ENCODE measurements at places on chromosomes 7 and 10.

DNA sequence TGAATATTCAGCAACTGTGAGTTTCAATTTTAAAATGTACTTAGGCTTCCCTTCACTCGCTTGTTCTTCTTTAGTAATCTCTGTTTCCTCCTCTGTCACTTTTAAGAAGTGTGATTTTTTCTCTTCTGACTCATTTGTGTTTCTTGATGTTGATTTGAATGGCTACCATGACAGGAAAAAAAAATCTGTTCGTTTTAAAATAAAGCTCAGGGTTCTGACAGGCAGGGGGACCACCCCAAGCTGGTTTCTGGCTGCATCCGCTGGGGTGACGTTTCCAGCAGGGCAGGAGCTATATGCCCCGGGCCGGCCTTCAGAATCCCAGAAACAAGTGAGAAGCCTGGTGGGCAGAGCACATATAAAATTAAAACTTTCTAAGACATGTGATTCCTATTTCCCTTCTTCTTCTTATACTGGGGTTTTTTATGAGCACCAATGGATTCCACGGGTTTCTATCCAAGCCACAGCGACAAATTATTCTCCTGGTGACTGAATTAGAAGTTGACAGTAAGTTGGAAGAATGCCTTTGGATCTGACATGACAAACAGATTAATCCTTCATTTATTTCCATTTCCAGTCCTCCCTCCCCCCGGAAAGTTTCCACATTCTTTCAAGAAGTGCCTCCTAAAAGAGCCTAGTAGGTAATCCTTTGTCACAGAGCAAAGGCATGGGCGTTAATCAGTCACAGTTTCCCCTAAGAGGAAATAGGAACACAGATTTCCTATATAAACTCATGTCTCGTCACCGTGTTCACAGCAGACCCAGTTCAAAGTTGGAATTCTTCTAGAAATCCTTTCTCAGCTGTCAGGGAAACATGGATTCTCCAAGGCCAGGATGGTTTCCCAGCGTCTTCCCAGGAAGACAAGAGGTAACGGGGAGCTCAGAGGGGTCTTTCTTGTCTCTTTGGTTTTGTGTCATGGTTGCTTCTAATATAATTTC lies 79.9 kb downstream of the PTPRE start:
- DNase-seq: no peak

- no peak for DNase-seq
These were observed 20.5 kb downstream of the FBH1 start for GRCh38 chr10:5910323-5911100.

- no peak for DNase-seq
These were observed 377.2 kb downstream of the PARD3 start for GRCh38 chr10:34437906-34438305.

DNA sequence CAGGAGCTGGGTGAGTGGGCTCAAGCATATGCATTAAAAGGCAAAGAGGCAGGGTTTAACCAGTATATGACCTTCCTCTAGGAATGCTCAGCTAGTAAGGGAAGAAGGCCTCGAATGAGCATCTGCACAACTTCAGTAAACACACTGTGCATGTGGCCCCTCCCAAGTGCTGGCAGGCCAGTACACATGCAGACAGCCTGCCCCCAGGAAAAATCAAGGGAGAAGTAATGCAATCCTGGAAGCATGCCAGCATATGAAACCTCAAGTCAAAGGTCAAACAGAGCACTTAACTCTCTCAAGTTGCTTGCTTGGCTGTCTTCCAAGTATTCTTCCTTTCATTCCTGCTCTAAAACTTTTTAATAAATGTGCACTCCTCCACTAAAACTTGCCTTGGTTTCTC lies 208.4 kb downstream of the ACTR3B start:
- DNase-seq: no peak

GRCh38 chr7:112648781-112649180 lies 141.4 kb downstream of the TMEM168 start:
- no peak for DNase-seq

DNA sequence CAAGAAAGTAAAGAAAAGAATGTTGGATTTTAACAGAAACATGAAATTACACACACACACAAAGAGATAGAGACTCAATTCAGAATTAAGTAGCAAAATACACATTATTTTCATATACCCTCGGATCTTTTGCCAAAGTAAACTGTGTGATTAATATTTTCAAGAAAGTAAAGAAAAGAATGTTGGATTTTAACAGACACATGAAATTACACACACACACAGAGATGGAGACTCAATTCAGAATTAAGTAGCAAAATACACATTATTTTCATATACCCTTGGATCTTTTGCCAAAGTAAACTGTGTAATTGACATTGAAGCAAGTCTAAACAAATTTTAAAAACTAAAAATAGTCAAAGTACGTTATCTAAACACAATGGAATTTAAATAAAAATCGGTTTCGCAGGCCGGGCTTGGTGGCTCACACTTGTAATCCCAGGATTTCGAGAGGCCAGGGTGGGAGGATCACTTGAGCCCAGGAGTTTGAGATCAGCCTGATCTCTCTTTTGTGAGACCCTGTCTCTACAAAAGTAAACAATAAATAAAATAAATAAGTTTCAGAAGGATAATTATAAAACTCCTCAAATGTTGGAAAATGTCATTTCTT lies 337.3 kb upstream of the MAGI2 start:
- DNase-seq: no peak

DNA sequence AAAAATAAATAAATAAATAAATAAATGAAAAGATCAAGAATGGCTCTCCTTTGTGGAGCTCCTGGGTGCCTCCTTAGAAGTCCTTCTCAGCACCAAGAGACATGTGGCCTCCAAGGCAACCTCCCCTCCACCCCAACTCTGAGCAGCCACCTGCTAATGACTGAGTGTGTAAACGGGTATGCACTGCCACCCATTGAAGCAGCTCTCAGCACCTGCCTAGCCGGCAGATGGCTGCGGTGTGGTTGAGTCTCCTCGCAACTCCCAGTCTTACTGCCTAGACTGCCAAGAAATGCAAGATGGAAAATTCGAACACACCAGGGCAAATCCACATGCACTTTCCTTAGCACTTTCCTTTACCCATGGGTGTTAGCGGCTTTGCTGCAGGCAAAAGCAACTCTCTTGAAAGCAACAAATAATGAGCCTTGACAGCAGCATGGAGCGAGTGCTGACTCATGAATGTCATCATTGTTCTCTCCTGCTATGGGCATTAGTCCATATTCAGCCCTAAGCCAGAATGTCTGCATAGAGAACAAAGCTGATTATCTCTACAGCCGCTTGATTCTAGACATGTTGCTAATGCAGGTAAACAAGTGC lies 913.9 kb upstream of the AUTS2 start:
- DNase-seq: no peak

DNA sequence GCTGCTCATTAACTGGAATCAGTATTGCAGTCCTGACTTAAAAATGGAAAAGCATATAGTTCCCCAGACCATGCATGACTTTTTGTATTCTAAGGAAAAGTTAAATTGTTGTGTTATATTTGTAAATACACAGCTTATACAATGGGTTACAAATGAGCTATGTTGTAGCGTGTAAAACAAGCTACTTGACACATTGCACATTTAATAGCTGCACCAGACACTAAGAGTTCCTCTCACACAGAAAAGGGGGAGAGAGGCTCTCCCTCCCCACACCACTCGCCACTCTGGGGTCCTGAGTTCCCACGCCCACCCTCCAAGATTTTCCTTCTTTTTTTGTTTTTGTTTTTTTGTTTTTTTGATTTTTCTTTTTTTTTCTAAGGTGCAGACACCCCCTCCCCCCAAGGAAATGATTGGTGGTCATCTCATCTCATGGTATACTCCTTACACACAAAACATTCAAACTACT lies 6.3 kb downstream of the KLF6 start:
- DNase-seq: no peak

- no peak for DNase-seq
These were observed 9.5 kb downstream of the CYREN start for GRCh38 chr7:135160858-135161653.

DNA sequence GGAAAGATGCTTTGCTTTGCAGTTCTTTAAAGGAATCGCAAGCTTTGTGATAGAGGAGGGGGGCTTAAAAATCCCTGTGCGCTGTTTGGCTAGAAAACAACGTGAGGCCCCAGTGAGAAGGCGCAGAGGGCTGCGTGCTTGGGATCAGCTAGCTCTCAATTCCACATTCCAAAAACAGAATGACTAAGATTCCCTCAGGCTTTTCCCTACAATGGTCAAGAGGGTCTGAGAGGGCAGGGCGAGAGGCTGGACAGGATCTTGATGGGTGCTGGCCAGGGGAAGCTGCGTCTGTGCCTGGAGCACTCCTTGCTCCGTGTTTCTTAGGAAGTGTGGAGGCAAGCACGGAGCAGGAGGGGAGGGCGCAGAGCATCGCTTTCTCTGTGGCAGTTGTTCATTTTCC lies 72.1 kb upstream of the INHBA start:
- DNase-seq: no peak

DNA sequence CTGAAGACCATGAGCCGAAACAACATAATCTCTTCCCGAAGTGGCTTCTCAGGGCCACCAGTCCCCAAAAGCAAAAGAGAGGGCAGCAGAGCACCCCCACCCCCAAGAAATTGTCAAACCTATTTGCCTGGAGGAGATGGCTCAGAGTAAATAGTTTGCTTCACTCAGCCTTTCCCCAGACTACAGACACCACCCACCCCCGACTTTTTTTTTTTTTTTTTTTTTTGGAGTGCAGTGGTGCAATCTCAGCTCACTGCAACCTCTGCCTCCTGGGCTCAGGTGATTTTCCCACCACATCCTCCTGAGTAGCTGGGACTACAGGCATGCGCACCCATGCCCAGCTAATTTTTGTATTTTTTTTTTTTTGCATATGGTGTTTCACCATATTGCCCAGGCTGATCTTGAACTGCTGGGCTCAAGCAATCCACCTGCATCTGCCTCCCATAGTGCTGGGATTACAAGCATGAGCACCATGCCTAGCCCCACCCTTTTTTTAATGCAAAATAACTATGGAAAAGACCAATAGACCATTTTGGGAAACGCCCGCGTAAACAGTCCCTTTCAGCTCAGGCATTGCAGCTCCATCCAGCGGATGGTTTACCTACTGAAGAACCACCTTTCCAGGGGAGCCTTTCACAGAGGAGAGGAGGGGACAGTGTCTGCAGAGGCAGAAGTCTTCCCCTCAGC lies 9.7 kb downstream of the ZMIZ1 start:
- no peak for DNase-seq

DNA sequence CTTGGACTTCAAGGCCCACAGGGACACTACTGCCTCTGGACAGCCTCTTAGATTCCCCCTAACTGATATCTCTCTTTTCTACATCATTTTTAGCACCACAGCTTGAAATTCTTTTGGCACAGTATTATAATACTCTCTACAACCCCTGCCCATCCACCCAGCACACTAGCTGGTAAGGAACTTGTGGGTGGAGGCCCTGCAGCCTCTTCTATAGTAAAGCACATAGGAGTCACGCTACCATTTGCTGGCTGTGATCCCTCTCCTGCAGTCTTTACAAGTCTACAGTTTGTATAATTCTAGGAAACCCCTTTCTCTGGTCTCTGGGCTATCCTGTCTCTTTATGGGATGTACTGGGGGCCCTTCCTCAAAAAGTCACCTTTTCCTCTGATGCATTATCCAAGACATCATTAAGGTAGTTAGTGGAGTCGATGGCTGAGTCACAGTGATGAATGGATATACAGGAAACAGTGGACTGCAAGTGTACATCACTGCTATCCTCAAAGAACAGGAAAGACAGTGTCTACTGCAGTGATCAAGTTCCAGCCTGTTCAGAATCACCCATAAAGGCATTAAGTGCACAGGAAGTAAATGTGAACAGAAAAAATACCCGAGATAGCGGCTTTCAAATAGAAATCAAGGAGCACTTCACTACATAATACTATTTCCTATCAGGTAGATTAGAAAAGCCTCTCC lies 54.4 kb downstream of the STK17A start:
- peak; percentile 47 for DNase-seq

GRCh38 chr10:112442063-112442462 lies 4.7 kb downstream of the ZDHHC6 start:
- no peak for DNase-seq

GRCh38 chr7:91135703-91136430 lies 128.4 kb upstream of the FZD1 start:
- DNase-seq: no peak

DNA sequence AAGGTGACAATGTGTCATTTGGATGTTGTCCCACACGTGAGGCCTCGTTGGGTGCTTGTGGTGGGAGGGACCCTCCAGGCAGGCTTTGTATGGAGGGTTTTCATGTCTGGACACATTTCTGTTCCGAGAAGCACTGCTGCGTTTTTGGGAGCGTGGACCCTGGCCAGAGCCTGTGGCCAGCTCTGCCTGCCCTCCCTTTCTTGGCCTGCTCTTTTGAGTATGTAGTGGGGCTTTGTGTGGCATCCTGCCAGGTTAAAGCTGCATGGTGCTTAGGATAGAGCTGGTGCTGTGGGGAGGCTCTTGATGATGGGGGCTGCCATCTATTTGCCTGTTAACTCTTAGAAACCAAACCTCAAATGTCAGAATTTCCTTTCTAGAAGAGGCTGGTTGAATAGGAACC lies 45.7 kb downstream of the GLRX3 start:
- no peak for DNase-seq

- DNase-seq: no peak
These were observed 45.4 kb downstream of the BLVRA start for GRCh38 chr7:43803865-43804264.

- DNase-seq: no peak
These were observed 15.9 kb downstream of the FKBP6 start for GRCh38 chr7:73343671-73344380.

DNA sequence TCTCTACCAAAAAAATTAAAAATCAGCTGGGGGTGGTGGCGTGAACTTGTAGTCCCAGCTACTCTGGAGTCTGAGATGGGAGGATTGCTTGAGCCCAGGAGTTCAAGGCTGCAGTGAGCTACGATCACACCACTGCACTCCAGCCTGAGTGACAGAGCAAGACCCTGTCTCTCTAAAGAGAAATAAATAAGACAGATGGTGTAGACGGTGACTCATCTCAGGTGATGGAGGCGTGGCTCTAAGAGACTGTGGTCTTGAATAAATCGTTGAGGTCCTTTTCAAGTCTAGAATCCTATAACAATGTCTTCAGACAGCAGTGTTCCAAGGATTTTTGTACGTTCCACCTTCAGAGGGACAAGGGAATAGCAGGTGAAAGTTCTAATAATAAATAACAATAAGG lies 53.8 kb upstream of the PFKFB3 start:
- DNase-seq: no peak

DNA sequence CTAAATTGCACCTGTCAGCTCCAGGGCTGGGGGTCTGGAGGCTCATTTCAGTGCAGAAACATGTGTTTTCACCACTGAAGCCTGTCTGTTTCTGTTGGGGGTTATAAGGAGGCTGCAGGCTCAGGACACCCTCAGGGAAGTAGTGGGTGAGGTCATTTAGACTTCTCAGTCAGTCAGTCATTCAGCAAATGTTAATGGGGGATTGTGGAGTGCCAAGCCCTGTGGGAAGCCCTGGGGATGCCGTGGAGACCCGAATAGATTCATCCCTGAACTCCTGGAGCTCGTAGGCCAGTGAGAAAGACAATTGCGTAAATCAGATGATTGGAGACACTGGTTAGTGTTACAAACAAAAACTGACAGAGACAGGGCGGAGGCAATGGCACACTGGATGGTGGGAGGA lies 19.2 kb downstream of the LHPP start:
- DNase-seq: no peak

DNA sequence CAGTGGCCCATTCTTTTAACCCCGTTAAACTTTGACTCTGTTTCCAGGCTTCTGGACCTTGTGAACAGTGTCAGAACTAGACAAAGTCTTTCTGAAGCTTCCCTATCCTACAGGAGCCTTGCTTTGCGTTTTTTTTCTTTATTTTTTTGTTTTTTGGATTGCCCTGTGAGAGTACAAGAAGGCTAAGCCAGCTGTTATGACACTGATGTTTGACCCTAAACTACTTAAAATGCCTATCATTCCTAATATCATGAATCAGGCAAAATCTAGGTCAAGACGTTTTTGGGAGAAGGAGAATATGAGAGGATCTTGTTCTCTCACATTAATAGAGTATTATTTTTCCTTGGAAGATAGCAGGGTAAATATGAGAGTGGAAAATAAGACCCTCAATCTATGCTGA lies 79.8 kb downstream of the EPDR1 start:
- DNase-seq: no peak
